T-helper 9 cell (primary cell): ENCODE measurements at places on chromosomes 7 and 10.

GRCh38 chr7:83791737-83792136, 142.8 kb upstream of the SEMA3E start:
- no peak for DNase-seq

- DNase-seq, result no peak
Observed at GRCh38 chr10:129369566-129369965, 97.5 kb upstream of the MGMT start.

DNA sequence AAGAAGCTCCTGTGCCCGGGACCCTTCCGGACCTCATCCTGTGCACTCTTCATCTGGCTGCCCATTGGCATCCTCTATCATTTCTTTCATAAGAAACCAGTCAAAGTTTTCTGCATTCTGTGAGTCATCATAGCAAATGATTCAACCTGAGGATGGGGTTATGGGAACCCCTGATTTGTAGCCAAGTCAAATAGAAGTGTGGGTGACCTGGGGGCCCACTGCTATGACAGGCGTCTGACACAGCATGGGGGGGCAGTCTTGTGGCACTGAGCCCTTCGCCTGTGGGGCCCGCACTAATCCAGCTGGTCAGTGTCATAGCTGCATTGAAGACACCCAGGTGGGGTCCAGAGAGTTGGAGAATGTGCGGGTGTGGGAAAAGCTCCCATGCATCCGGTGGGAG, 230.4 kb downstream of the USP6NL start:
- DNase-seq, result no peak

- DNase-seq, result no peak
Observed at GRCh38 chr7:94059746-94060145, 55.6 kb upstream of the BET1 start.

GRCh38 chr10:125565046-125565445, 117.9 kb downstream of the TEX36 start:
- no peak for DNase-seq

DNA sequence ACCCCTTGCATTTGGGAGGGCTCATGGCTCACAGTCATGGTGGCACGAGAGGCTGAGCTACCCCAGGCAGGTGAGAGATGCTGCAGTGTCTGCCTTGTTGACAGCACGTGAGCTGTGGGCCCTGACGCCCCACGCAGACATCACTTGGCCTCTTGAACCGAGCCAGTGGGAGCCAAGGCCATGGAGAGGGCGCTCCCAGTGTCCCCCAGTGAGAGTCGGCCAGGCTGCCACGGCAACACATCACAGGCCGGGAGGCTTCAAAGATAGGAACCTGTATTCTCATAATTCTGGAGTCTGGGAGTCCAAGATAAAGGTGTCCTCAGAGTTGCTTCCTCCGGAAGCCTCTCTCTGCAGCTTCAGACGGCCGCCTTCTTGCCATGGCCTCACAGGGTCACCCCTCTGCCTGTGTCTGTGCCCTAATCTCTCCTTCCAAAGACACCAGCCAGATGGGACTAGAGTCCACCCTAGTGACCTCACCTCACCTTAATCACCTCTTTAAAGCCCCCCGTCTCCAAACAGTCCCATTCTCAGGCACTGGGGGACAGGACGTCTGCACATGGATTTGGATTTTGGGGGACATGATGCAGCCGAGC, 119.6 kb downstream of the KLF6 start:
- DNase-seq, result no peak

DNA sequence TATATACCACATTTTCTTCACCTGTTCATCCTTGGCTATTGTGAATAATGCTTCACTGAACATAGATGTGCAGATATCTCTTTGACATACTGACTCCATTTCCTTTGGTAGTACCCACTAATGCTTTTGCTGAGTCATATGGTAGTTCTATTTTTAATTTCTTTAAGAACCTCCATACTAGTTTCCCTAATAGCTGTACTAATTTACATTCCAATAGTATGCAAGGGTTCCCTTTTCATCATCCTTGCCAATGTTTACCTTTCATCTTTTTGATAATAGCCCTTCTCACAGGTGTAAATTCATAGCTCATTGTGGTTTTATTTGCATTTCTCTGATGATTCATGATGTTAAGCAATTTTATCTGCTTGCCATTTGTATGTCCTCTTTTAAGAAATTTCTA, 159.9 kb downstream of the CALCR start:
- DNase-seq, result no peak

DNA sequence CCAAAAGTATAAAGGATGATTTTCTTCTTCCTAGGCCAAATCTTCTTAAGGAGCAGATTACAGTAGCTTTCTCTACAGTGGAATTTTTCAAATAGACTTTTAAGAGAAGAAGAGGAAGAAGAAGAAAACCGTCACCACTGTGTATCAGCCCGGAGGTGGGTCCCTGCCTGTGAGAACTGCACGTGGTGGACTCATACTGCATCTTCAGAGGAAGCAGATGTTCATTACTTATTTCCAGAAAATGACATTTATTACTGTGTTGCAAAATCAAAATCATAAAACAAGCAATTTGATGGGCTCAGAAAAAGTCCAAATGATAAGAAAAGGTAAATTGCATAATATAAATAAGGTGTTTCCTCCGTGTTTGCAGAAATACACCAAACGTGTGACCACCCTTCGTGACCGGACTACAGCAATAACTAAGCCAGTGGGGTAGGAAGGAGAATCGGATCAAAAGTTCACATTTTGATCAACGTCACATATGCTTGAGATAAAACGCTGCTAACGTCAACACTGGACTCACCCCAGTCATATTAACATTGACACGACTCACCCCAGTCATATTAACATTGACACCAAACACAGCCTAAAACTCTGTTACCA, 179.2 kb downstream of the PTPRN2 start:
- no peak for DNase-seq

DNA sequence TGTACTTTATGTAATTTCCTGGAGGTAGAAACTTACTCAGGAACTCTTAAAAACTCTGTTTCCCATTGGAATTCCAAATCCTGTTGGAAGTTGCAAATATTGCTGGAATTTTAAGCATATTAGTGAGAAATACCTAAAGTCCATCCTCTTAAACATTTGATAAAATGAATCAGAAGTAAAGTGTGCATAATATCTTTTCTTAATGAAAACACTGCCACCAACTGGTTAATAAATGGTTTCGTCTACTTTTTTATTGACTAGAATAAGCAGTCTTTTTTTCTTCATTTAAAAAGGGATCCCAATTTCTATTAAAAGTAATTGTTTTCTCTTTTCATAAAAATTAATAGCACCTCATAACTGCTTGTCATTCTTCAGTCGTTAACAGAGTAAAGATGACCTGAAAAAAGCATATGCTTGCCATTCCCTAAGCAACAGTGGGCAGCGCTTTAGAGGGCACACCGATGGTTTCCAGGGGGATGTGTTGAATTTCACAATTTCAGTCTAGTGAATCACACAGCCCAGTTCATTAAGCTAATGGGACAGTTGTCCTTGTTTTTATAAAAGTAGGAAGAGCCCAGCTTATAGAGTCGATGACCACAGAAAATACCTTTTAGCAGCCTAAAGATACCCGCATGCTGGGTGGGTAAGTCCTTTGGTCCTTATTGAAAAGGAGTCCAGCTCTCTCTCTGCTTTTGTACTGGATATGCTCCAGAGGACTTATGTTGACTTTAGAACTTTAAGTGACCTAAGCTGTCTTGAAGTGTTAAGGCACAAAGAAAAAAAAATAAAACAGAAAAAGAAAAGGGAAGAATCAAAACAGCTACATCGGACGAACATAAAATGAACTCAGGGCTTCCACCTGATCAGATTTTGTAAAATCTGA, 28.5 kb downstream of the NPS start:
- no peak for DNase-seq

GRCh38 chr10:43132867-43133787, 5.1 kb upstream of the CSGALNACT2 start:
- DNase-seq, result no peak

GRCh38 chr10:670038-670437, 19.4 kb downstream of the DIP2C start:
- DNase-seq, result no peak

GRCh38 chr7:8290645-8291308, 28.8 kb upstream of the ICA1 start:
- DNase-seq, result no peak
